ENCODE measurements at places on chromosomes 2 and 18.

DNA sequence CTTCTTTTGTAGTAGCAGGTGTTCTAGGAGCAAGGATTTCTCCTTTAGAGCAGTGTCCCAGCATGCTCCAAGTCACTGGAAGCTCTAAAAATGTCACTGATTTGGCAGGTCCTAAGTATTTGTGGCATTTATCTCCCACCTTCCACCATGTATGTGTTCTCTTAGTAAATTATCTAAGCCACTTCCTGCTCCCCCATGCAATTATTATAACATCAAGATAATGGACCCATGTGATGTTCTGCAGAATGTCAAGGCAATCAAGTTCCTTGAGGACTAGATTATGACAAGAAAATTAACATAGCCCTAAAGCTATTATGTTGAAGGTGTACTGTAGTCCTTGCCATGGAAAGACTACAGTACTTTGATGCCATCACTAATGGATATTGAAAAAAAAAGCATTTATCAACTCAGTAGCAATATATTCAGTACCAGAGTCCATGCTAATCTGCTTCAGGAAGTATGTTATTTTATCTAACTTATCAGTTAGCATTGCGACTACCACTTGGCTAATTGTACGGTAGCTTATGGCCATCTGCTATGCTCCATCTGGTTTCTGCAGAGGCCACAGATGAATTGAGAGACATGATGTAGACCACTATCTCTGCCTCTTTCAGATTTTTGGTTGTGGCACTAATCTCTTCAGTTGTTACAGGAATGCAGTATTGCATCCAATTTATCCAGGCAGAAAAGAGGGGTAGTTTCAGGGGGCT, 56.7 kb downstream of the GPR39 start:
- DNase-seq: peak; percentile 54

DNA sequence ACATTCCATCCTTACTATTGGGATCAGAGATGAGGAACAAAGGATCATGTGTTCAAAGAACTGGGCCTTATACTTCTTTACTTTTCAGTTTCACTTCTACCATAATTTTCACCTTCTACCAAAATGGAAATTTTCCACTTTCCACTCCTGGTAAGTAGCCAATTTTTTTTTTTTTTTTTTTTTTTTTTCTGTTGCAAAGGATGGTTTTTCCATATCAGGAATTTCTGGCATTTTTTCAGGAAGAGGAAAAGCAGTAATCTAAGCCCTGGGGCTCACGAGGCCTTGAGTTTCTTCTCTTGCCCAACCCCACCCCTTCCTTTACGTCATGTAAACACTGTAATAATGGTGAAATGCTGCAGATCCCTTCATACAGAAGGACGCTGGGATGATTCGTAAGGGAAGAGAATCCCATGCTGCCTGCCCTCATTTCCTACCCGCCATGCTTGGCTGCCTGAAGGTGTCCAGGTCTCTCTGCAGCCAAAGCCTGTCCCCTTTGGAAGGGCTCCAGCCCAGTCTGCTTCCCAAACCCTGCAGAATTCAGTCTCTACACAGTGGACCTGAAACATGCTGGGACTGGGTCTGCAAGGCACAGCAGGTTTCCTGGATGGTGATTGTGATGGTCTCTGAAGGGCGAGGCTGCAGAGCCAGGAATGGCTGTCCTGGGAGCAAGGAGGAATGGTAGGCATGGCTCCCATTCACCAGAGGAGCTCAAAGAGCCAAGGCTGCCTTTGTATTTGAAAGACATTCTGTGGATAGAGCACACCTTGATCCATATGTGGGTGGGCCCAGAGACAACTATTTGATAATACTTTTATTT, 57.0 kb downstream of the EFR3B start:
- no peak for DNase-seq

DNA sequence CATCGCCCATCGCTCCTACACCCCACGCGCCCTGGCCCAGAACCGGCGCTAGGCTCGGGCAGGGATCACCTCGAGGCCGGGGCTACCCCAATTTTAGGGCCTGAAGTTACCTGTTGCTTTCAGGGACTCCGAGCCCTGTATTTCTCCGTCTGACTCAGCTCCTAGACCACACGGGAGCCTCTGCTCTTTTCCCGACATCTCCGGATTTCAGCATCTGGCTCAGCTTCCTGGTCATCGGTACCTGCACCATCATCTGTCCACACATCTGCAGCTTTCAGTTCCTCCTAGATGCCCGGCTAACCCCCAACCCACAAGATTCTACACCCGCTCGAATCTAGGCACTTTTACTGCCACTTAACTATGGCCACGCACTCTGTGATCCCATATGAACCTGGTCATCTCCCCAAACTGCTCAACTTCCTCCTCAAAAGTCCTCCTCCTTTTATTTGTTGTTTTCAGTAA, 12.1 kb upstream of the HMSD start:
- DNase-seq: no peak

DNA sequence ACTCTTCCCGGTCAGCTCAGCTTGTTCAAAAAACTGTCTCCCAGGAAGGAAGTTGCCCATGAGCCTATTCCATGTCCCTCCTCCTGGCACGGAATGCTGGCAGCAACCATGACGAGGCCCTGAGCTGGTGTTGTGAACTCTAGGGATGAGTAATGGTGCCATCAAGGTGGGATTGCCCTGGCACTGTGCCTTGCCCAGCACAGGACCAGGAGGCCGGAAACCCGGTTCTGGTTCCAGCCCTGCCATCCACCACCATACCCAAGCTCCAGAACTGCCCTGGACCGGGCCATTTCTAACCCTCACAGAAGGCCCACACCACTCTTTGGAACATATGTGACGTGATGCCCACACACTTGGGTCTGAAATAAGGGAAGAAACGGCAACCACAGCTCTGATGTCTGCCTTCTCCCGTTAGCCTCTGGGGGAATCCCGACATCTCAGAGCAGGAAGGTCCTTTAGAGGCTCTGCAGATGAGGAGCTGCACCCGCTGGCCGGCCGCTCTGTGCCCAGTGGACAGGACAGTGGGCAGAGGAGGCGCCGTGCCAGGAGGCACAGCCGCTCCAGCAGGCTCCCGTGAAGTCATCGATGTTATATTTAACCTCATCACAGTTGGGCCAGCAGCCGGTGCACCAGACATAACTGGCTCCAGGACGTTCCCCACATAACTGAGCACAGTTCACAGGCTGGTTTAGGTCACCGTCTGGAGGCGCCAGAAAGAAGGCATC, 462.1 kb upstream of the ID2 start:
- DNase-seq: no peak

DNA sequence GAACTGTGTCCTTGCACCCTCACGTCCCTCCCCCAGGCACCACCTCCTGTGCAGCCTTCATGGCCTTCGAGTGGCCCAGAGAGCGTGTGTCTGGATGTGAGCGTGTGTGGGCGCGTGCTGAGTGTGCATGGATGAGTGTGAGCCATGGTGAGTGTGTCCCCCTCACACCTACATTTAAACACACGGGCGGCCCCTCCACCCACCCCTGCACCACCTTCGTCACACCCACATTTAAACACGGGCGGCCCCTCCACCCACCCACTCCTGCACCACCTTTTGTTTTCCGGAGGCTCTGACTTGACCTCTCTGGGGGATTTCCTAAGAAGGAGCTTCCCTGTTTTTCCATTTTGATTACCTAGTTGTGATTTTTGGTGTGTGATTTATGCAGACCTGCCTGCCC, 17.8 kb downstream of the DTYMK start:
- DNase-seq: no peak

GRCh38 chr2:8544786-8545694, 136.8 kb upstream of the ID2 start:
- DNase-seq: peak; percentile 98

DNA sequence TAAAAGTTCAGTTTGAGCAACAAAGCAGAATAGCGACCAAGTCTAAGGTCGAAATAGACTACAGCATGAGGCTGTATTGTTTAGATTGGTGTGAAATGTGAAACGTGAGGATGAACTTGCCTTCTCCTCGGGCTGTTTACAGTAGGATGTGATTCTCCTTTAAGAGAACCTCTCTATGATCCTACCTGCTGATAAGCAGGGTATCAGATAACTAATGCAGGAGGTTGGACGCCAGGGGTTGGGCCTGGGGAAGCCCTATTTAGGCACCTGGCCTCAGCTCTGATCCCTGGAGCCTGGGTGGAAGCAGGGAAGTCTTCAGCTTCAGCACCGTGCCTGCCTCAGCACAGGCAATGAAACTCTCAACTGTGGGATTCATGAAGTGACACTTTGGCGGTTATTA, 11.4 kb downstream of the CRYGD start:
- no peak for DNase-seq

GRCh38 chr2:237540823-237541222, 25.6 kb upstream of the PRLH start:
- peak; percentile 71 for DNase-seq

- no peak for DNase-seq
These were observed 9.1 kb downstream of the RPL31 start for GRCh38 chr2:101011152-101011551.

DNA sequence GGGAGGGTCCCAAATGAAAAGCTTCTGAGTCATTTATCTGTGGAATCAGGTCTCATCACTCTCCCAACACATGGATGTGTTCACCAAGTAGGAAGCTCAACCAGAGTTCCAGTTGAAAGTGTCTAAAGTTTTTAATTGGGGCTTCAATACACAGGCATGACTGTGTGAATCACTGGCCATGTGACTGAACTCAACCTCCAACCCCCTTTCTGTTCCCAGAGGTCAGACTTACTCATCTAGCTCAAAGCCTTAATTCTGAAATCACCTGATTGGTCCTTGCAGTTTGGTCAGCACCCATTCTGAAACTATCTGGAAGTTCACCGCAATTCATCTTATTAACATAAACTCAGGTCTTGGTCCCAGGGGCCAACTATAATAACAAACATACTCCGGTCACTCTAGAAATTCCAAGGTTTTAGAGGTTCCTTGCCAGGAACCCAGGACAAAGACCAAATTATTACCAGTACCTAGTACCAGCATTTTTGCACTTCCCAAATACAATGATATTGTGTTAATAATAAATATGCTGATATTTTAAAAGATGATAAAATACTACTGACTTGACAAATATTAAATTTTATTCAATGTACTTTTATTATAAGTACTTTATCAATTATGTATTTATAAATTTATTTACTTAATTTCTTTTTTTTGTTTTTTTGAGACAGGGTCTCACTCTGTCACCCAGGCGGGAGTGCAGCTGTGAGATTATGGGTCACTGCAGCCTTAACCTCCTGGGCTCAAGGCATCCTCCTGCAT, 10.7 kb upstream of the RBM45 start:
- no peak for DNase-seq

DNA sequence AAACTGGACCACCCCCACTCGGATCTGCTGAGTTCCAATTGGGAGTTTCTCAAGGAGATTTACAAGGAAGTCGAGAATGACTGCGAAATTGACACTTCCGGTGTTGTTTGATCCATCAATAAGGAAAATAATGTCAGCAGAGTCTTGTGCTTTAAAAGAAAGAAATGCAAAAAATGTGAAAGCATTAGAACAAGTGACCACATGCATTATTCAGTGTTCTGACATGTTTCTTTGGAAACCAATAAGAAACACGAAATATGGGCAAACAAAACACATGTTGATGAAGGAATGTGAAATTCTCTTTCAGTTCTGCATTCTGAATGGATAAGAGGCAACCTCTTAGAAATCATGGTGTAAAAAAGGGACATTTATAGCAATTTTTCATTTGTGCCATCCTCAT, 25.9 kb downstream of the COL6A3 start:
- DNase-seq: no peak

- no peak for DNase-seq
These were observed 27.6 kb upstream of the FANCL start for GRCh38 chr2:58268685-58269084.

DNA sequence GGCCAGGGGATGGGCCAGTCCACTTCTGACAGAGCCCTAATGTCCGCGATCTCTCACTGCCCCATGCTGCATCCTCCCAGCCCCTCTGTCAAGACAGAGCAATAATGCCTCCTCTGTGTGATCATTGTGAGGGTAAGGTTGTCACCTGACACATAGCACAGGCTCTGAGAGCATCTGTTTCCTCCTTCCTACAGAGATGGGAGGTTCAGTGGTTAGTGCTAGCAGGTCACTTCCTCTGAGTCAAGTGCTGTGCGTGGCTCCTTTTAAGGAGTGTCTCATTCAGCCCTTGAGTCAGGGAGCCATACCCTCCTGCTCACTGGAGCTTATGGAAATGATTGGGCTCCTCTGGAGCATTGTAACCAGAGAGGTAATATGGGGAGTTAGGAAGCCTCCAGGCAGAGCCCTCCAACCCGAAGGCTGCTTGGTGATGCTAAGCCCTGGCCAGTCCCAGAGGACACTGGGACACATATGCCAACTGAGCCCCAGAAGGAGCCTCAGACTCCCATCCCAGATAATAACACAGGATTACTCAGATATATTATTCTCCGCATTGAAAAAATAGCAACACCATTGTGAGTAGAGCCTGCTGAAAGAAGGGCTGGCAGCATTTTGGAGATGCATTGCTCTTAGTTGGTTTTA, 189.0 kb downstream of the GALNT1 start:
- no peak for DNase-seq

DNA sequence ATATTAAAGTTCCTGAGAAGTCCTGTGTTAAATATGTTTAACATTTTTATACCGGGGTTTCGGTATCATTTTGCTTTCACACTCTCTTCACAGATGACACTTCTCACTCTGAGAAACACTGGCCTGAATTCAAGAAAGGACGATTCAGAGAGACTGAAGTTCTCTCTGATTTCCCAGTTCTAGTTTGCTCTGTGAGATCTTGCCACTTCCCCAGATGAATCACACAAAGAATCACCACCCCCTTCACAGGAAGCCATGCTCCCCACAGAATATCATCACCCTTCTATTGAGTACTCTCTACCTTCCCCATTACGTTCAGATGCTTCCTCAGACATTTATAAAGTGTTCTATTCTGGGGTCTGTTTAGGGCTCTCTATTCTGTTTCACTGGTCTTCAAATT, 16.1 kb upstream of the CD207 start:
- DNase-seq: no peak

DNA sequence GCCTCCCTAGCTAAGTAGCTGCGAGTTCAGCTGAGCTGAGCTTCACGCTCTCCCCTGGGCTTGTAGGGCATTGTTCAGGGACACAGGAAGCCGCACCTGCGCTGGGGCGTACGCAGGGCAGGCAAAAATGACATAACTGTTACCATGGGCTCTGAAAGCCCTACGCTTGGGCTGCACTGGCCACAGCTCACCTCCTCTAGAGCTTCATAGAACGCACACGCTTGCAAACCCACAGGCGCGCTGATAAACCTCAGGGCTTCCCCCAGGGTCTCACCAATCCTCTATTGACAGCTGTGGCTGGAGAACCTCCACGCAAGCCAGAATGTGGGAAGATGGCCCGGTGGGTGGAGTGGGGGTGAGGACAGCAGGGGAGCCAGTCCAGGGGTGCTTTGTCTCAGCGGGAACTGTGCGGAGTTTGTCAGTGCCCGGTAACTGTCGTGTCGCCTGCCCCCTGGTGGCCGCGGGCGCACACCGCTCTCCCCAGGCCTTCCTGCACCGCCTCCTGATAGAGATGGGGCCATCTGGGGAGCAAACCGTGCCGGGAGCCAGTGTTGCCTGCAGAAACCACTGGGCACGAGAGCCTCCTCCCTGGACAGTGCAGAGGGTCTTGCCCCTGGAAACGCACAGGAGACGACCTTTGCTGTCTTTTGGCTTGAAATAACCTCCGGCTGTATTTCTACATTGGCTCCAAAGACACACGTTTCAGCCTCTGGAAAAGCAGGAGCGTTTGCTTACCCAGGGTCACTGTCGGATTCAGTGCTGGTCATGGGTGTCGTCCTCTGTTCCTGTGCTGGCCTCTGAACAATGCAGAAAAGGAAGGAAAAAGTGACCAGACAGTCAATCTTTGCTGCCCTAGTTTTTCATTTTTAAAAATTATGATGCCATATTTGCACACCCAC, 17.0 kb upstream of the CIDEA start:
- peak; percentile 20 for DNase-seq

- DNase-seq: no peak
These were observed 19.4 kb downstream of the TOGARAM2 start for GRCh38 chr2:29000481-29000880.
